ENCODE measurements at places on chromosomes 16 and 17.

DNA sequence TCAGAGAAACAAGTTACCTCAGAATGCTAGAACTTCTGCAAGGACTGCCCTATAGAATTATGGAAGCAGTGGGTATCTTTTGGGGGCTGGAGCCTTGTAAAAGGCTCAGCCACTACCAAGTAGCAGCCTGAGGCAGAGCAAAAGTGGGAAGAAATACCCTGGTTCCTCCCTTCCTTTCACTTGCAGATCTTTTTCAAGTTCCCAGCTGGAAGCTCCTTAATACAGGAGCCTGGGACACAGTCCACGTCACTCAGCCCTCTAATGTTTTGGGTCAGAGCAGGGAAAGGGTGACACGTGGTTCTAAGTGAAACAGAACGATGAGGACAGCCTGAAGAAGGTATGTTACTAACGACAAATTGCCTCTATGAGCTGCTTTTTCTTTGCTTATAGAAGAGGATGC, 93.1 kb downstream of the CNTNAP4 start:
- no peak for DNase-seq

GRCh38 chr16:3819746-3820724, 60.5 kb downstream of the CREBBP start:
- peak; percentile 87 for DNase-seq

DNA sequence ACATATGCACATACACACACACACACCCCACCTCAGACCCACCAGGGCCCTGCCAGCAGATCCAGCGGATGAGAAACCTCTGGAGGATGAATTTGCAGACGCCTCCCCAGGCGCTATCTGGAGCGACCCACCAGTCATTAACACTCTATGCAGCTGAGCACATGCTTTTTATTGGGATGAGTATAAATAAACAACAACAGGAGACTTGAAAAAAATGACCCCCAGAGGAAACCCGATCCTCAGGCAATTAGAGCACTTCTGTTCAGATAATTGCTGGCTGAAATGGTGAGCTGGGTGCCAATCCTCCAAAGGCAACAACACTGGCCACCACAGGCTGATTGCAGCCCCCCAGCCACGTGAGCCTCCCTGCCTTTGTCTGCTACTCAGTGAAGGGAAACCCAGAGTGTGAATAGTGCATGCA, 32.9 kb downstream of the DYNLRB2 start:
- no peak for DNase-seq

- no peak for DNase-seq
Observed at GRCh38 chr17:8124350-8125153, 646 bp upstream of the HES7 start.

GRCh38 chr17:40340880-40341807, 23.4 kb downstream of the GJD3 start:
- DNase-seq = peak; percentile 34

- DNase-seq = no peak
Observed at GRCh38 chr17:6427279-6427781, 7.6 kb downstream of the AIPL1 start.

- DNase-seq = no peak
Observed at GRCh38 chr16:30889721-30890120, 4.2 kb downstream of the BCL7C start.

DNA sequence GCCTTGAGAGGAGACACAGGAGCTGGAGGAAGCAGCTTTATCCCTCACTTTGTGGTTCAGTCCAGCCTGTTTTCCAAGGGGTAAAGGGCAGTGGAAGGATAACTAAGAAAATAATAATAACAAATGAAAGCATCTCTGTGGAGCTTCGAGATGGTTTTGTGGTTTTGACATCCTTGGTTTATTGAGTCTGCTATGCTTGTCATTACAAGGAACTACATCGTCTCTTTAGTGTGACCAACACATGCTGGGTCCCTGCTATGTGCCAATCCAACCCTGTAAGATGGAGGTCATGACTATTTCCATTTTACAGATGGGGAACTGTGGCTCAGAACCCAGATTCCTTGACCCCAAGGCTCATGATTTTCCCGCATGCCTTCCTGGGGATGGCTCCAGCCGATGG, 124.8 kb downstream of the MRM1 start:
- no peak for DNase-seq

Data from NCI-H2107 (cell line).